Muscle of leg (tissue), 16 donors: ENCODE measurements at places on chromosomes 7 and 10. TPM values are rescaled to one million over a fixed set of nuclear protein-coding genes. Genes with fewer than 3 reads are reported as not detected.

GRCh38 chr10:103062854-103063590 is 130.1 kb downstream of the NT5C2 start:
- H3K27ac ChIP-seq: no peak overlapping the region
- no peak overlapping the region for H3K4me3 ChIP-seq
- H3K36me3 ChIP-seq: no peaks in the 10 kb centered on the region
- no peak for DNase-seq

DNA sequence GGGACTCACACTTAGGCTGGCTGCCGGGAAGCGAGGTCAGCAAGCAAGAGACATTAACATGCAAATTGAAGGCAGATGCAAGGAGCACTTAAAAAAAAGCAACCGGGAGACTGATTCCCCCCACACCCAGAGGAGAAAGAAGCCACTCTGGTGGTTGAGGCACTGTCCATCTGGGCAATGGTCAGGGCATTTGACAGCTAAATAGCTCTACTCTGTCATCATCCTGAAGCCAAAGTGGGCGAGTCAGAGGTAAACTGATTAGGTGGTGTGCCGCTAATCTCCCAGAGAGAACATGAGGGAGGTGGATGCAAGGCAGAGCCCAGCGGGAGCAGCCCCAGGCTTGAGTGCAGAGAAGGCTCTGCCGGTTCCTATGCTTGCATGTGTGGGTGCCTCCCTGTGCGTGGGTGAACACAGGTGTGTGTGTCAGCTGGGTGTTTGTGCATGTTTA is 100.6 kb downstream of the PLXNA4 start:
- H3K4me1 ChIP-seq: peaks cover 21% of the 10 kb centered on the region
- H3K4me3 ChIP-seq: no peak overlapping the region
- no peak for DNase-seq
- no peaks in the 10 kb centered on the region for H3K36me3 ChIP-seq
- H3K27ac ChIP-seq: no peak overlapping the region
- peaks cover 13% of the 10 kb centered on the region for H3K27me3 ChIP-seq

GRCh38 chr7:41735206-41735605 is 32.3 kb upstream of the INHBA start:
- no peak overlapping the region for H3K4me3 ChIP-seq
- H3K4me1 ChIP-seq: no peaks in the 10 kb centered on the region
- H3K36me3 ChIP-seq: no peaks in the 10 kb centered on the region
- H3K27ac ChIP-seq: no peak overlapping the region
- no peaks in the 10 kb centered on the region for H3K27me3 ChIP-seq

GRCh38 chr10:101770331-101771215 is 5.3 kb downstream of the FGF8 start:
- no peaks in the 10 kb centered on the region for H3K36me3 ChIP-seq
- DNase-seq: no peak
- H3K27ac ChIP-seq: no peak overlapping the region
- peaks cover 22% of the 10 kb centered on the region for H3K4me1 ChIP-seq

GRCh38 chr7:41967156-41967555 is 264.3 kb upstream of the INHBA start:
- no peak for DNase-seq
- H3K4me3 ChIP-seq: no peak overlapping the region
- H3K27ac ChIP-seq: no peak overlapping the region
- peaks cover 56% of the 10 kb centered on the region for H3K36me3 ChIP-seq
- H3K4me1 ChIP-seq: no peaks in the 10 kb centered on the region
- no peaks in the 10 kb centered on the region for H3K27me3 ChIP-seq

- no peaks in the 10 kb centered on the region for H3K27me3 ChIP-seq
- H3K4me3 ChIP-seq: no peak overlapping the region
- no peaks in the 10 kb centered on the region for H3K36me3 ChIP-seq
Measured at GRCh38 chr7:91347290-91347689, 83.1 kb downstream of the FZD1 start.

DNA sequence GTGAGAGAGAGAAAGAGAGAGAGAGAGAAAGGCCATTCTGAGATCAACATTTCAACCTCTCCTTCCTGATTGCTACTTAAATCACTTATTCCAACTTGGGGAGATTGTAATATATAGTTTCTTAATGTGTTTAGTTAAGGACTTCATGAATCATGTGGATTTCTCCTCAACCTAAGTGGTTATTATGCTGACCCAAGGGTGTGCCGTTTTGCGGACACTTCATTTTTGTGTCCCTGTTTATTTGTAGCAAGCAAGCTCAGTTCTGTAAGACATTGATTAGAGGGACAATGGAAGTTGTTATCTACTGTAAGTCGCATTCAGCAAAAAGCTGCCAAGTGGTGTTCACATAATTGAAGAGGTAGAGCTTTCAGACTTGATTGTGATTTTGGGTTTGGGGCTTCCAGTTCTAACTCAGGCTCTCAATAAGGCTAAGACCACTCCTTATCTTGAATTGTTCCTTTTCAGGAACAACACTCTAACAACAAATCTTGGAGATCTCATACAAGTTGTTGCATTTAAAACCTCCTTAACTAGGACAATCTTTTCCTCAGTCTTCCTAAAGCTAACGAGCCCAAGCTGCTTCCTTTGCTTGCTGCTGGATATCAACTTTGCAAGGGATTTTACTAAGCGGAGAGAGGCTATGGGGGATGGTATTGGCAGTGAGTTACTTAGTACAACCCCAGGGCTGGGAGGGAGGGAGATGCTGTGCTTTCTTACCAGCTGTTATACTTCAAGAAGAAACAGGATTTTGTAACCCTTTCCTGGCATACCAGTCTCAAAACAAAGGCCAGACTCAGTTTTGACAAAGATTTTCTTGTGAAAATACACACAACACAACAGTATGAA is 19.8 kb upstream of the COL1A2 start:
- peak overlapping the region; percentile 28 for H3K4me3 ChIP-seq
- DNase-seq: peak; percentile 99
- H3K27ac ChIP-seq: peak overlapping the region; percentile 98
- H3K4me1 ChIP-seq: peaks cover 21% of the 10 kb centered on the region
- no peaks in the 10 kb centered on the region for H3K27me3 ChIP-seq

Gene BMPER
- 6.7 TPM for total RNA-seq

Gene ING3
- total RNA-seq: 16.4 TPM

Gene SGCE
- total RNA-seq: 150 TPM
